ENCODE measurements at places on chromosomes 16 and 17. TPM values are rescaled to one million over a fixed set of nuclear protein-coding genes. Genes with fewer than 3 reads are reported as not detected.

DNA sequence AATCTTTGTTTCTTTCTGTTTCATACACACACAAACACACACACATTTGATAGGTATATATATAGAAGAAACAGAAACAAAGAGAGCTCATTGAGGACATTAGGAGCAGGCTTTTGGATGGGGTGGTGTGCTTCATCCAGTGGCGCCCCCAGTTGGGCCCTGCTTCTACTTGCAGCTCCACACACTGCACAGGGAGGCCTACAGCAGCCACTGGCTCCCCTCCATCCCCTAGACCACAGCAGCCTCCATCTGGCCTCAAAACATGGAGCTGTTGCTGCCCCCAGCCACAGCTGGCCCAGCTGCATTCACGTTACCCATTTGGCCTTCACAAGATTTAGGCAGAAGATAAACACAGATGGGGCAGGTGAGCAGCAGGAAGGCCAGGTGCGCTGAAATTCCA lies 33.1 kb upstream of the NF1 start:
- H3K4me3 ChIP-seq, result no peak overlapping the region
- H3K36me3 ChIP-seq, result no peaks in the 10 kb centered on the region

GRCh38 chr16:4966736-4967453 lies 8.8 kb downstream of the SEC14L5 start:
- H3K4me3 ChIP-seq, result no peak overlapping the region
- no peaks in the 10 kb centered on the region for H3K36me3 ChIP-seq
- no peaks in the 10 kb centered on the region for H3K4me1 ChIP-seq
- H3K27me3 ChIP-seq, result peaks cover 25% of the 10 kb centered on the region

DNA sequence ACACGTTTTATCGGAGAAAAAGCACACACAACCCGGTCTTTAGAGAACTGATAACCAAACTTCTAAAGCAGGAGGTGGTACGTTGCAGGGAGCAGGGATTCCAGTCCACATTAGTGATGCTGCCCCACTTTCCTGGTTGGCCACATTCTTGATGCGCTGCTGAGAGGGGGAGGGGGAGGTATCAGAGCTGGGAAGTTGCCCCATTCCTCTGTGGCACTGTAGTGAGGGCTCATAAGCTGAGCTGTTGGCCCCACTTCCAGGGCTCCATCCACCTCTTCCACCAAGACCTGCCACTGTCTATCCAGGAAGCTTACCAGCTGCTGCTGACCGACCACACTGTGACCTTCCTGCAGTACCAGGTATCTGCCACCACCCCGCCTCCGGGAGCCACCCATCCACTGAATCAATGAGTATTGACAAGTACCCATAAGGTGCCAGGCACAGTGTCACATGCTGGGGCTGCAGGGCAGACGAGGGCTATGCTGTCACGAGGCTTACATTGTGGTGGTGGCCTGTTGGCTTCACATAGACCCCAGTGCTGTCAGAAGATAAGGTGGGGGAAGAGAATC lies 1.1 kb downstream of the TSEN54 start:
- peaks cover 5% of the 10 kb centered on the region for H3K36me3 ChIP-seq
- peak overlapping the region; percentile 90 for H3K4me3 ChIP-seq
- H3K27ac ChIP-seq, result peak overlapping the region; percentile 96

DNA sequence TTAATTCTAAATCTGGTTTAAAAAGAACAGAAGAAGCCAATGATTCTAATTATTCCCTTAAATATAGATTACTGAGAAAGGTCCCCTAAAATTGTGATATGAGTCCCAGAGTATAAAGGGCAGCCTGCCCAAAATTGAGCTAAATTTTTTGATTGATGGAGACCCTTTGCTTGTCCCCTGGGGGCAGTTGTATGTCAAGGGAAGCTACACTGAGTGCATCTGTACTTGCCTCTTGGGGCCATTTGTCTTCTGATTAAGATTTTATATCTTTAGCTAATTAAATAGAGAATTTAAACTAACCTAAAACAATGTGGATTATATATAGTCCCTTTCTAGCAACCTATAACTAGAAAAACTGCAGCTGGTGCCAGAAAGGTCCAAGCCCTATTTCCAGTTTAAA lies 12.6 kb downstream of the BLMH start:
- H3K27ac ChIP-seq, result peak overlapping the region; percentile 68
- peaks cover 17% of the 10 kb centered on the region for H3K4me1 ChIP-seq
- H3K36me3 ChIP-seq, result peaks cover 16% of the 10 kb centered on the region
- H3K27me3 ChIP-seq, result no peaks in the 10 kb centered on the region
- DNase-seq, result no peak

The EFCAB13 gene
- total RNA-seq, result 6.8 TPM
